ENCODE measurements at places on chromosomes 5 and 9.

DNA sequence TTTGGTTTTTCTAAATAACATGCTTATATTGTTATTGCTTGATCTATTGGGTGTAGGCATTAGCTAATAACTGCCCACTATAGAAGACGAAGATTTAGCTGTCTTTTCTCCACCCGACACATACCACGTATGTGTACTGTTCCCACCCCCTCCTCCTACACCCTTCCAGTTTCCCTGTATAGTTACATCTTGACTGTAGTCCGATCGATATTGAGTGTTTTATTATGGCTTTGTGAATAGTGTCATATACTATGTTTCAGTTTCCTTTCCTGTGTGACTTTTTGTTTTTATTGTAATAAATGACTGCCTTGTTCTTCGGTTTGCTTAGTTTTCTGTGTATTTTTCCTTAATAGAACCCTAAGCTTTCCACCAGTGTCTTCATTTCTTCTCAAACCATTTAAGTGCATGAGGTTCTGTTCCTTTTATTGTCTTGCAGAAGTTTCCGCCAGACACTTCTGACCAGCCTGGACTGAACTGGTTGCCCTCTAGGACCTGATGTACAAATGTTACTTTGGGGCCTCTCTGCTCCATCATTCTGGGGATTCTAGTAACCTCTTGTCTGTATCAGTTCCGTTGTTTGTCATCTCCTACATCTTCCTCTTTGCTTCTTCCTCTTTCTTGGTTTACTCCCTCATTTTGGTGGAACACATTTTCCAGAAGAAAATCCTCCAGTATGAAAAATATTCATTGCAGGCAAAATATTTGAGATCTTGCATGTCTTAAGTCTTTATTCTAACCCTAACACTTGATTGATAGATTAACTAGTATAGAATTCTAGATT is 61.8 kb downstream of the PRKACG start:
- no peak for DNase-seq

DNA sequence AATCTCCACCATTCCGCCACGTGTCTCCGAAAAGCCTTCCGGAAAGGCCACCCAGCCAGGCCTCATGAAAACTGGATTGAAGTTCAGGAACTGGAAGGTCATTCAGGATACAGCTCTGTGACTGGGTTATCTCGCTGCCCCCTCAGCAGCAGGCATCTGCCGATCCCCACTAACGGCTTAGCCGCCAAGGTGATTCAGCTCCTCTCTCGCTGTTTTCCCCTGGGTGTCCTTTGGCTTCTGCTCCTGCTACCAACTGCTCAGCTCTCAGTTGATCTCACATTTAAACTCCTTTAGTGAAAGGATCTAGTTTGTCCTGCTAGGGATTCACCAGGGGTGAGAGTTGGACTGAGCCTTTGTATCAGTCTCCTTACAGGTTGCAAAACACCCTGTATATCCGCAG is 2.2 kb upstream of the GDNF start:
- no peak for DNase-seq

GRCh38 chr5:130277002-130277401 is 372.7 kb downstream of the CHSY3 start:
- DNase-seq: no peak

GRCh38 chr5:177327539-177328522 is 16.1 kb upstream of the MXD3 start:
- no peak for DNase-seq

GRCh38 chr5:92409134-92409533 is 1026.0 kb upstream of the ARRDC3 start:
- no peak for DNase-seq

- DNase-seq: no peak
These were observed 436.7 kb downstream of the ZSWIM6 start for GRCh38 chr5:61768692-61769281.

- DNase-seq: no peak
These were observed 8.4 kb downstream of the LHX2 start for GRCh38 chr9:124019771-124020519.

GRCh38 chr5:64811050-64811640 is 42.4 kb downstream of the CWC27 start:
- DNase-seq: no peak

DNA sequence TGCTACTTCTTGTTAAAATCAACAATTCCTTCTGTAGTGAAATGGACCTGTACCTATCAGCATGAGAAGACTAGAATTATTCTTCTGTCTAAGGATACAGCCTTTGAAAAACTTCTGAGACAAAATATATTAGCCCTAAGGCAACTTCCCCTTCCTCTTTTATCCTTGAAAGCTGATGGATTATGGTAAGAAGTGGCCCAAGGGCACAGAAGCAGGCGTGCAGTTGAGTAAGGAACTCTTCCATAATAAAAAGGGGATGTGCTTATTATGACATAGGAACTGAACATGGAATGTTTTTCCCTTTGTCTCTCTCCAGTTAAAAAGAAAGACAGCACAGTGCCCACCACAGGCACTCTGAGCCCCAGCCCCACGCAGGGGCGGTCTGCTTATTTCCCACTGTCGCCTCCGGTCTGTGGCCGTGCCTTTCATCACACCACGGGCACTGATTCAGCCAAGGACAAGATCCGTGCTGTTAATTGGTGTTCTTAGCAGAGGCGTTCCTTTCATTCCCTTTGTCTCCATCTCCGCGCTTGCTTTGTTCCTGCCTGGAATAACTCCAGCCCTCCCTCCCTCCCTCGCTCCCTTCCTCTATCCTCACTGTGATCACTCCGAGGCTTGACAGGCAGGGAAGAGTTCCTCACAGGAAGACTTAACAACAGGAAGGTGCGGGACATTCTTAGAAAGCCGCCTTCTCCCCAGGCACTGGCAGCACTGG is 135.9 kb upstream of the OTULINL start:
- DNase-seq: no peak

- no peak for DNase-seq
These were observed 34.0 kb downstream of the NDUFS4 start for GRCh38 chr5:53594419-53594818.

DNA sequence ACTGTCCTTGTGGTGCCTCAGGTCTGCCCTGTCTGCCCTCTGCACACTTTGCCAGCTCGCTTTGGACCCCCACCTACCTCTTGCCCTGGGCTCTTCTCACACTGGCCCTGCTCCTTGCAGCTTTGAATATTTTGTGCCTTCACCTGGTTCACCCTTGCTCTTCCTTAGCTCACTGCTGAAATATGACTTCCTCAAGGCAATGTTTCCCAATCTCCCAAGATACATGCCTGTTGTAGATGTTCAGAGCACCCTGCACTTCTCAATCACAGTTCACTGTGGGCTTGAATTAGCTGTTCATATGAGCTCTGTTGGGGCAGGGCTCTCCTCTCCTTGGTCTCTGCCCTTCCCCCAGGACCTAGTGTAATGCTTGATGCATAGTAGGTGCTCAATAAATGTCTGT is 8.0 kb downstream of the AFAP1L1 start:
- DNase-seq: no peak

GRCh38 chr5:14374100-14374499 is 207.5 kb upstream of the OTULINL start:
- DNase-seq: no peak

DNA sequence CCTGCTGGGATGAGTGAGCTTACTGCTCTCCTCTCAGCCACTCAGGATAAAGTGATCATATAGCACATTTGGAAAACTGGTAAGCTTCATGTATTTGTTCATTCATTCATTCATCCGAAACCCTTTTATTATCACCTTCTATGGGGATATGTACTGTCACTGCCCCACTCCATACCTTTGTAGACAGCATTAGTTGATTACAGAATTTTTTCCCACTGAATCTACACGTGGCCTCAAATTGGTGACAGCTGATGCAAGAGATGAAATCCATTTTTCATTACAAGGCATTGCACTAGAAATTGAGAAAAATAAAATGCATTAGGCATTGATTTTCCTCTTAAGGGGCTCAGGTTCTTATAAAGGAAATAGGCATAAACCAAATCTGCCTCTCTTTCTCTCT is 9.7 kb downstream of the GRIA1 start:
- DNase-seq: no peak

DNA sequence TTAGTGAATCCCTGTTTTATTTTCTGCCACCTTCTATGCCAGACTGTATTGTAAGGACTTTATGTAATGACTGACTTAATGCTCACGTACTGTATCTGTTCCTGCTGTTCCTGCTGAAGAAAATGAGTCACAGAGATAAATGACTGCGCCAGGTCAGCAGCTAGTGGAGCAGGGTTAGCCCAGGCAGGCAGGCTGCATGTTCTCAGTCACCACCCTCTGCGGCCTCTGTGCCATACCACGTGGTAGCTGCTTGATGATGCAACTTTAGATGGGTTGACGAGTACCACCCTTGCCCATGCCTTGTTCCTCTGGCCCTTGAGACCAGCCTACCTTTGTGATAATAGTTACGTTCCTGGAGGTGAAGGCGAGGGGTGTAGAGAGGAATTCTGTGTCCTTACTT is 161.9 kb downstream of the TRIO start:
- no peak for DNase-seq

- no peak for DNase-seq
These were observed 477.7 kb upstream of the C9orf72 start for GRCh38 chr9:28050941-28051340.

DNA sequence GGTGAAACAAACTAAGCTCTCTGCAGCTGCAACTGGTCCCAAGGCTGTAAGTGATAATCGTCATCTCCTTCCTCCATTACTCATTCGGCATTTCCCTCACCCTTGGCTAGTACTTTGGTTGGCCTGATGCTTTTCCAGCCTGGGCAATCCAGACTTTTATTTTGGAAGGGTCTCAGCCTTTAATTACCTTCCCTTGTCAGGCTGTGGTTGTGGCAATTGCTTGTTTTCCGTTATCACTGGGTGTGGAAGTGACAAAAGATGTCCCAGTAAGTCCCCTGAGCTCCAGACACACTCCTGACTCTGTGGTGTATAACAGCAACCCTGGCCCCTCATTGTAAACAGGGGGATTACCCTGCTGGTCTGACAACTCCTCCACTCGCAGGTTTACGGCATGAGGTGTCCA is 6.3 kb upstream of the FAF2 start:
- no peak for DNase-seq

DNA sequence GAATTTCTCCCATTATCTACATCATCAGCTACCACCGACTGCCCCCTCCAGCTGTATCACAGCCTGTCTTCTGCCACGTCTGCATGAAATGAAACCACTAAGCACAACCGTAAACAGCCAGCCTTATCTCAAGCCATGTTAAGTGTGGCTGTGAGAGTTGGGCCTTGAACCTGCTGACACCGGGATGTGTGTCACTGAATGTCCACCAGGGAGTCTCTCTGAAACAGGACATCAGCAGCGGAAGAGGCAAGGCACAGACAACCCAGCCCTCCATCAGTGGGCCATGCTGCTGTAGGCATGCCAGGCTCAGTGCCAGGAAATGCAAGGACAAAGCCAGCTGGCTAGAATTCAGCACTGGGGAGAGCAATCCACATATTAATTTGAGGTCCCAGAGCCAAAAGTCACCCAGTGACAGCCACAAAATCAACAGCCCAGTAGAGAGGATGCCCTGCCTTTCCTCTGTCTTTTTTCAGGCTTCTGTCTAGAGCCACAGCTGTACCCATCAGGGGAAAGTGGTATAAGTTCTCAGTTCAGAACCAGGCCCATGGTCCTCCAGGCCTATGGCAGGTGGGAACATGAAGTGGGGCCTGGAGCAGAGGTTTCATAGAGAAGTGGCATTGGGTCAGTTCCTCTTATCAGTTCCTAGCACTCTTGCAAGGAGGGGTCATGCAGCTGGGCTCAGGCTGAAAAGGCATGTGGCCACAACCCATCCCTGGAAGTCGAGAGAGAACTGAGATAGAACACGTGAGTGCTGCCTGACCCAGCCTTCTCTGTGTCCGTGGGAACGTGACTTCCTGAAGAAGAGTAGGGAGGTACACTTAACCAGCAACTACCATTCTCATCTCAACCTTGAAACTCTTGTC is 199.4 kb downstream of the ESM1 start:
- no peak for DNase-seq

DNA sequence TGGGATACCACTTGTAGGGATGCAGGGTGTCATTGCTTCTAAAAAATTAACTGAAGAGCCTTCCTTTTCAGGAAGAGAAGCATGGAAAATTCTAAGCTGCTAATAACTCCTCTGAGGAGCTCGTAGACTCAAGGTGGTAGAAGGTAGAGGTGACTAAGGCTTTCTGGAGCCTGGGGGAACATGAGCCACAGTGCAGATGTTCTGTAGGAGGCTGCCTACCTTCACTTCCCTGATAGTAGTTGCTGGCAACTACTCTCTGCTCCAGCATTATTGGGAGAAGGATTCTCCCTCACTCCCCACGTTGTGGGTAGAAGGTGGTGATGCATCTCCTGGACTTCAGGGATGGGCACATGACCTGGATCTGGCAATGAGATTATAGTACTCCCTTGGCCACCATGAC is 86.7 kb upstream of the STARD4 start:
- no peak for DNase-seq

GRCh38 chr5:107265193-107265592 is 405.5 kb downstream of the EFNA5 start:
- no peak for DNase-seq

- no peak for DNase-seq
These were observed 243.5 kb downstream of the ENC1 start for GRCh38 chr5:74396913-74397622.

DNA sequence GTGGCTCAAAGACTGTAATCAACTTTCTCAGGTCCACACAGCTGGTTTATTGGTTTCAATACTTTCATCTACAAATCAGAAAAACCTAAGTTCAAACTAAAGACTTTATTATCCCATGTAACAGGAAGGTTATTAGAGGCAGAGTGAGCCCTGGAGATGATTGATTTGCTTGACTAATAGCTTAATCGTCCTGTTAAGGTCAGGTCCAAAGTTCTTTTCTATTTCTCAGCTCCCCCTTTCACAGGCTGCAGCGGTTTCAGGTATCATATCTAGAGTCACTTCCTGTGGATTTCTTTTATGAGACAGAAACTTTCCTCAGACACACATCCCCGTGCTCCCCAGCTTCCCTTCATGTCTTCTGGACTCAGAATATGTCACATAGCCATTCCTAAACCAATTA is 166.4 kb downstream of the PRELID2 start:
- no peak for DNase-seq

DNA sequence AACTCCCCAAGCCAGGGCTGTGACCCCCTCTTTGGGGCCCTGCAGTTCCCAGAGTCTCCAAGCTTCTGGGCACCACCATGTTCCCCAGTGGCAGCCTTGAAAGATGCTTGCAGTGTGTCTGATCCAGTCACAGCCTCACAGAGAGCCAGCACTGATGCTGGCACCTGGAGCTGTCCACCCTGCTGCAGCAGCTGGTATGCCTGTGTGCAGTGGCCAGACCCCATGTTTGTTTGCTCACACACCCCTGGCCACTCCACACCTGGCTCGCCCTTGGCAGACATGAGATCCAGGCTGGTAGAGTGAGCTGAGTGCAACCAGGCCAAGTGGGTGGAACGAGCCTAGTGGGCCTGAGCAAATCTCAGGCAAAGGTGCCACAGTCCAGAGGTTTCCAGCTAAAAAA is 106.0 kb downstream of the C9orf50 start:
- DNase-seq: no peak

- DNase-seq: no peak
These were observed 577.7 kb downstream of the KIF4B start for GRCh38 chr5:155591273-155591672.
